Adipocyte (in vitro differentiated cells): ENCODE measurements at places on chromosomes 6 and 20.
A peak's percentile ranks its signal among the peaks of the same experiment; 100 is the strongest.

DNA sequence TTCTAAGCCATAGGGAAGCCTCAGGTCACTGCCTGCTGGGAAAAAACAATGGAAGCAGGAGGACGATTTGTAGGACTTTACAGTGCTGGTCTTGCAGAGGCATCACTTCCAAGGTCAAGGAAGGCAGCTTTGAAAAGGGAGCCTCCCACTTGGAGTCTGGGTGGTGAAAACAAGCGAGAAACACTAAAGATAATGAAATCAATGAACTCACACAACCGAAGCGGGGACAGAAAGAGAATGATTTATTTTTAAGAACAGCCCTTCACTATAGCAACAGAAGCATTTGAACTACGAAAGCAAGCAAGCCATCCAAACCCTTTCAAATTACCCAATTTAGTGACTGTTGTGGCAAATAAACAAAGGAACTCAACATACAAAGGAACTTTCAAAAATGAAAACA is 227.5 kb downstream of the THBS2 start:
- no peak for DNase-seq

DNA sequence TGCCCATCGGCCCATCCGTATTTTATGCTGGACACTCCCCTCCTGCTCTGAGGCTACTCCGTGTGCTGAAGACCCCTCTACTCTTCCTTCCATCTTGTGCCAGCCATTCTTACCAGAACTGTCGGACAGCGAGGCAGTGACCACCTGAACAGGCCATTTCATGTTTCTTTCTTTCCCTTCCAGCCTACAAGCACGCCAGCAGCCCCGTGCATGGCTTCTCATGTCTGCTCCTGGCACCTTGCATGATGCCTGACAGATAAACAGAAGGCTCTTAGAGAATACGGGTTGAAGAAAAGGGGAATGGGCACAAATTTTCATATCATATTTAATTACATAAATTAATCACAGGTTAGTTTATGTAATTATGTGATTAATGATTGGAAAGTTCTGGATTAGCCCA is 95.7 kb downstream of the ARID1B start:
- DNase-seq = no peak

GRCh38 chr6:154606457-154606856 is 96.0 kb upstream of the CNKSR3 start:
- DNase-seq = no peak

GRCh38 chr6:7914991-7915789 is 4.6 kb upstream of the TXNDC5 start:
- peak; percentile 42 for DNase-seq

GRCh38 chr6:75935473-75935793 is 137.0 kb downstream of the IMPG1 start:
- no peak for DNase-seq

DNA sequence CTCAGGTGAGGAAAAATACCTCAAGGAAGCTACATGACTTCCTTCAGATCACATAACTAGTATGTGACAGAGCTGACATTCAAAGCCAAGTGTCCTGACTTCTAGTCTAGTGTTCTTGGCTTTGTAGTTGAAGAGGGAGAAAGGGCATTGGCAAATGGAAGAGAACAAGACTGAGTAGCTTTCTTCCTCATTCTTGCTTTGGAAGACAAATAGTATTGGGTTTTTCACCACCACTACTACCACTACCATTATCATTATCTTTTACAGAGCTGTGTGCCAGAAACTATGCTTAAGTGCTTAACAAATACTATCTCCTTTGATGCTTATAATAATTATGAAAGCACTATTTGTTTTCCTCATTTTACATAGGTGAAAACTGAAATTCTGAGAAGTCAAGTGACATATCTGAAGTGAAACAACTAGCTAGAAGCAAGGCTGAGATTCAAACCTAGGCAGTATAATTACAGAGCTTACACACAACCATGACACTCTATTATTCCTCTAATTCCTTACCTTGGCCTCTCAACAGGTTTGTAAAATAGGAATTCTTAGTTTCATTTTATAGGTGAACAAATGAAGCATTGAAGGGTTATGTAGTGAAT is 6.8 kb downstream of the ACSS2 start:
- no peak for DNase-seq

- peak; percentile 27 for DNase-seq
Observed at GRCh38 chr6:90179190-90180169, 117.2 kb downstream of the BACH2 start.

GRCh38 chr20:48153103-48153502 is 367.8 kb upstream of the SULF2 start:
- no peak for DNase-seq

DNA sequence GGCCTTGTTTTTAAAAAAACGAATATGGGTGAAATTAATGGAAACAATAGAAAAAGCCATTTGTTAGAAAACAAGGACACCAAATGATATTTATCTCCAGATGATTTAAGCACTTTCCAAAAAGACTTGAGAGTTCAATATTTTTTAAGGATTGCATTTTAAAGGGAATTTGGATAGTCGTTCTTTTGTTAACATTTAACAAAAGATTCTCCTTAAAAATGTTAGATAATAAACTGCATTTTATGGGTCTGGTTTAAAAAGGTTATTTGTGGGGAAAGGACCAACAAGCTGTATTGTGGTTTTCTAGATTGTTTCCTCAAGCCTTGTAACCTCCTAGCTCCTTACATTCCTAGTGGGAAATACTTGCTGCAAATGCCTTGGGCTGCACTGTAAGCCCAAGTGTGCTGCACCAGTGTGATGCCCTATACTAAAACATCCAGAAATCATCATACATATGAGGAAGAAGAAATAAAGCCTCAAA is 1.5 kb upstream of the PHIP start:
- DNase-seq = peak; percentile 55

DNA sequence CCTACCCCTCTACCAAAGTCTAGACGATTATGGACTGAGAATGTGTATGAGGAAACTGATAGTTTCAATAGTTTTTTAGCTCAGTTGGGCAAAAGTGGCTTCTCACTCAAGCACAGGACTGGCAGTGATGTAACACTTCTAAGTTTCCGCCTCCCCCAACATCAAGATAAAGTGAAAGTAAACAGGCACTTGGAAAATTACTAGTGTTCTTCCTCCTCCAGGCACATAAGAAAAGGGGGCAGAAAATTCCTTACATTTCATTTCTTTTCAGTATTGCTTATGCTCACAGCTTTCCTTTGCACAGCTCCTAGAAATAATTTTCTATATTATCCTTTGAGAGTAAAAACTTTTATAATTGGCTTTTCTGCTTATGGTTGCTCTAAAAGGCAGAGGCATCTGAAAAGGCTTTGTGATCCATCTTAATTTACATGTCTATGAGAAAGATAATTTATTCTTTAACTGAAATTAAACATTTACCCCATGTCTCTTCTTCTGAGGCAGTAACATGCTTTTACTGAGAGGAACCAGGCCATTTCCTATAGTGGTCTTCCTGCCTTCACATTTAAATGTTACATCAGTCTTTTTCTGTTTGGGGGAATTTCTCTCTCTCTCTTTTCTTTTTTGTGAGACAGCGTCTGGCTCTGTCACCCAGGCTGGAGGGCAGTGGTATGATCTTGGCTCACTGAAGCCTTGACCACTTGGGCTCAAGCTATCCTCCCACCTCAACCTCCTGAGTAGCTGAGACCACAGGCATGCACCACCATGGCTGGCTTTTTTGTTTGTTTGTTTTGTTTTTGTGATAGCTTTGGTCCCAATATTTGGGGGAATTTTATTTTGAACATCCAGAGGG is 65.0 kb upstream of the EEF1A1 start:
- DNase-seq = peak; percentile 94

DNA sequence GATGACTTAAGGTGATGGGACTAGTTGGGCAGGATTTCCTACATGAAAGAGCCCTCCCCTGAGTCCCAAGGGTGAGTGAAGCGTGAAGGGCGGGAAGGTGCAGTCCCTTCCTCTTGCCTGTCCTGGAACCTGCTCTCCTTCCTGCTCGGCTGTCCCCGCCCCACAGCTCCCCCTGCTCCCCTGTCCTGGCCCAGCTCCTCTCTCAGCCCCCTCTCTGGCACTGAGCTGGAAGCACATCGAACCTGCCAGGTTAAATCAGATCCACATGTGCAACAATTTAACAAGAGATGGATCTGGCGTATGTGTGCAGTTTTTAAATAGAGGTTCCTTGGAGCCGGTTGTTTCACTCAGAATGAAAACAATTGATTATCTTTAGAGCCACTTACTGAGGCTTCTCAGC is 95.0 kb downstream of the LRFN2 start:
- no peak for DNase-seq

DNA sequence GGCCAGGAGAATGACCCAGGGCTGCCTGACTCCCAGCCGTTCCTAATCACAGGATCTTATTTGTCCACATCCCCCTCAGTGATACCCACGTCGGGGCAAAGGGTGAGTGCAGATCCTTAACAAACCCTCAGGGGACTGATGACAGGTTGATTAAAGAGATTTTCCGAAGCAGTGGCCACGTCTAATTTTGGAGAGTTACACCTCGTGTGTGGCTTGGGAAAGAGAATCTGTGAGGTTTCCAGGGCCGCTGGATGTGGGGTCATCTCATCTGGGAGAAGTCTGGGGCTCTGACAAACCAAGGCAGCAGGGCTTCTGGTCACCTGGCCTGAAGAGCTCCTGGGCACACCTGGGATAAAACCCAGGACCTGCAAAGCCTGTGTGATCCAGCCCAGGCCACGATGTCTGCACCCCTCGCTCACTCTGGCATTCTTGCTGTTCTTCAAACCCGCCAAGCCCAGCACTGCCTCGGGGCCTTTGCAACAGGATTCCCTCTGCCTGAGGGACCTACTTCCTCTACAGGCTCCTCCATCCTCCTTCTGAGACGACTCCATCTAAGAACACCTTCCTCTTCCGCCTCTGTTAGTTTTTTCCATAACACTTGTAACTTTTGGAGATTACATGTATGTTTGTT is 4.7 kb downstream of the JPH2 start:
- no peak for DNase-seq

DNA sequence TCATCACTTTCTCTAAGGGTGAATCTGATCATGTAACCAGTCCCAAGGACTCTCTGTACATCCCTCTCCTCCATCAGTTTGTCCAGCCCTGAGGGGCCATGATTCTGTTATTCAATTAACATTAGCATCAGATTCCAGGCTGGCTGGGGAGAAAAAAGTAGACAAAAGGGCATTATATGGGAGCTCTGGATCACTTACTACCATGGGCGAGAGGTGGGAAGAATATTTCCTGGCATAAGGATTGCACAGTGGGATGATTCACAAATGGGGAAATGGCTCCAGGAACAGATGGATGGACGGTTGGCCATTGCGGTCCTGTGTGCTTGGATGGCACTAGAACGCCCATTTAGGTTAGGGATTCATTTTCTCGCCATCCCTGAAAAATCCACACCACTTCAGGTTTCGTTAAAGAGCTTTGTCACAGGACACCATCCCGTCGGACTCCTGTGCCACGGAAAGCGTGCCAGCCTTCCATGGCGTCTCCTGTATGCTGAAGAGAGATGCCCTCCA is 112.6 kb downstream of the THBS2 start:
- DNase-seq = no peak

DNA sequence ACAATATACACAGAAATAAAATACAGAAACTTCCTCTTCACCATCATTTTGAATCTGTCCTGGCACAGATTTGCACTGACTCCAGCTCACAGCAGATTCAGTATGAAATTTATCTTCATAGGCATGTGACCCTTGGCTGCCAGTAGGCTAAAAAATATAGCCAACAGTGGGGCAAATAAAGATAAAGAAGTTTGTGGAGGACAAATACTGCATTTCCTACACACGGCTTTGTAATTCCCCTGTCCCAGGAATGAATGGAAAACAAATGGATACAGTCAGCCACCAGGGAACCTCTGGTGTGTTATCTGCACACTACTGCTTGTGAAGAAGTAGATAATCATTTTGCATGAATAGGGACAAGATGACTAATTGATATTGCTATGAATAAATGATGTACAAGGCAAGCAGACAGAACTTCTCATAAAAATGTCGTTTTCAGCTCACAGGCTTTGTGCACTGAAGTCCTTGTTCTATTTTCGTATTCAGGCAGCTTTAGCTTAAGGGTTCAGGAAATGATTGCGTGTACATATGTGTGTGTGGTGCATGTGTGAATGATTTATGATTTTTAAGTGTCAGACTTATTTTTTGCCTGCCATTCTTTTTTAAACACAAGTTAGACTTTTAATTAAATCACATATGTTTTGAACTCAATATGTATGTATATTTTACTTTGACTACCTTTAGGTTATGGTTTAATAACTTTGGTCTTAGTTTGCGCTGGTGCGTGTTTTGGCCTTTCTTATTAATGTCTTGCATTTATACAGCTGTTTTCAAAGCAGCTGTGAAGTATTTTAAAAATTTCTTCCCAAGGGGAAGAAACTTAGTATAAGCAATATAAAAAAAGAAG is 543.8 kb upstream of the JAG1 start:
- peak; percentile 29 for DNase-seq

DNA sequence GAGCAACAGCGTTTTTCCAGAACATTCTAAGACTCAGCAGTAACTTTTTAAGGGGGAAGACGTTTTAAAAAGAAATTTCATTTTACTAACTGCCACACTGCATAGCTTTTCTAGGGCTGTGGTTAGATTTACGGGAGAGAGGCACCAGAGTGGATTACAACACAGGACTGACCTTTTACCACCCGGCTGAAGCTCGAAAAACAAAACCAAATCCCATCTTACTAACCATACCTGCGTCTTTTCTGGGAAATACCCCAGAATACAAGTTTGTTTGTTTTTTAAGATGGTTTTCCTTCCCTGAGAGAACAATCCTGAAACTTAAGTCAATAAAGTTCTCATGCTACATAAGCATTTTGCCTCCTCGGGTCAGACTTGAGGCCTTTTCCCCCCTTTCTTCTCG is 209.3 kb upstream of the SOX4 start:
- DNase-seq = peak; percentile 82

GRCh38 chr6:108115598-108116058 is 41.1 kb upstream of the OSTM1 start:
- DNase-seq = no peak

GRCh38 chr6:148824291-148824690 is 77.5 kb downstream of the UST start:
- no peak for DNase-seq

- DNase-seq = peak; percentile 54
Observed at GRCh38 chr20:45835825-45836224, 2.2 kb downstream of the SNX21 start.
